Stimulated activated CD8-positive, alpha-beta memory T cell treated with anti-CD3 and anti-CD28 coated beads, Interleukin-15, amount 100 ng/mL, for 24 hours (primary cell): ENCODE measurements at places on chromosomes 4 and X.

GRCh38 chrX:71547339-71547738, 14.4 kb downstream of the OGT start:
- DNase-seq, result no peak

DNA sequence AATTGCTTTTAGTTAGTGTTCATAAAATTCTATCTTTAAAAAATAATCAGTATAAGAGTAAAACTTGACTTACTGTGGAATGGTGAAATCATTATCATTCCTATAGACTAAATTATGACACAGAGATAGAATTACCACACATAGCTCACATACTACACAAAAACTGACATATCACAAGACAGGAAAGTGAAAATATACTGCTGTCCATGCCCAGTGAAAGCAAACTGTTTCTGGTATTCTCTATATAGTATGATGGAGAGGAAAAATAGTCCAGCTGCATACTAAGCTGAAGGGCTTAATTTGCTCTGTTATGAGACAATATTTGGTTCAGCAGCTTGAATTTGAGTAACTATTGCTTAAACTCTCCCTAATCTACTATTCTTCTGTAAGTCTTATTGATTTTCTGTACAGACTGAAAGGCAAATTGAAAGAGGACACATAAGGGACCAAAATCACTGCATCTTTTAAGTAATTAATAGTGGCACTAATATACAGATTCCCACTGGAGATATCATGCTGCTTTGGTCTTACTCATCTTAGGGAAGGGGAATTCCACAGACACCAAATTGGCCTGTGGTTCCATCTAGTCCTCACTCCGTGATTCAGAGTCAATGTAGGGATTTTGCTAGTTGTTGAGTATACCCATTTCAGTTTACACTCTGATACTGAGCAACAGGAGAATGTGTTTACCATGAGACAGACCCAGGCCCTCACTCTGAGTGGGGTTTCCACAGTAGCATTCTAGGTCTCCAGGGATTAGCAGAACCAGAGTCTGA, 47.4 kb upstream of the AGA start:
- no peak for DNase-seq

GRCh38 chrX:48493890-48494364, 14.9 kb upstream of the PORCN start:
- DNase-seq, result no peak

DNA sequence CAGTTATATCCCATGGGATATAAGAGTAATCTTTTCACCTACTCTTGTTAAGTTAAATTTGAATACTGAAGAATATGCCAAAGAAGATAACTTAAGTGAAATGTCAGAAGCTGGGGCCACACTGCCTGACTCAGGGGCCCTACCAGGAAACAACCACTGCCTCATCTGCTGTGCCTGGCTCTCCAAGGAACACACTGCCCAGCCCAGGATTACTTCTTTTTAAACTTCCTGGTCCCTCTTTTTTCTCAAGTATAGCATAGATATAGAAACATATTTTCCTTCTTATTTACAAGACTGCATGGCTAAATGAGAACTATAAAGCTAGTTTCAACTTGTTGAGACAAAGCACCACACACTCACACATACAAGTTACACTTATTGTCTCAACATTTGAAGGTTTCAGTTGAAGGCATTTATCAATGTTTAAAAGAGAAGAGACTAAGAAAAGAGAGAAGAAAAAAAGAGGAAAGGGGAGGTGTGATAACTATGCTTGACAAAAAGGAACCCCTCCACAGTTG, 45.2 kb downstream of the MAML3 start:
- no peak for DNase-seq

DNA sequence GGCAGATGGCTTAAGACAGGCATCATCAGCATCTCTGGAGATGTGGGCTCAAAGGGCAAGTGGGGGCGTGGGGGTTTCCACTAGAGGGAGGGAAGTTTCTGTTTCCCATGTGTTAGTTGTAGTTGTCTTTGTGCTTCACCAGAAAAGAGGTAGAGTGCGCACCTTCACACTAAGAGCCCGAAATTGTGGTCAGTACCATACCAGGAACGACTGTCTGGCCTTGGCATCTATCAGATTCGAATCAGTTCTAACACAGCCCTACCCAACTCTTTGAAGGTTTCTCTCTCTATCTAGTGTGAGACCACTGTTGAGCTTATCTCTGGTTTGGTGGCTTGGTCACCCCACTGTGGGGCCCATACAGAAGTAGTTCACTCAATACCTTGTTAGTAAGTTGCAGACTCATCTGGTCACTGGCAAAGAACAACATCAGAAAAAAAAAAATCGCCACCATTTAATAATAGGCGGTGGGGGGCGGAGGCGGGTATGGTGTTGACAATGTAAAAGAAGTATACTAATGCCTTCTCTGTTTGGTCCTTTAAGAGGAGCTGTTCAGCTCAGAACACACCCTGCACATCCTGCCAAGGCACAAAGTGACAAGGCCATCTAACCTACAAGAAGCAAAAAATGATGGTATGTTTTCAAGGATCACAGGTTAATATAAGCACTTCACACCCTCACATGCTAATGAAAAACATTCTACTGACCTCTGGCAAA, 71.1 kb downstream of the NYX start:
- DNase-seq, result no peak

- no peak for DNase-seq
Measured at GRCh38 chr4:87843936-87844335, 11.2 kb downstream of the MEPE start.

GRCh38 chrX:76657499-76657898, 230.0 kb downstream of the MAGEE1 start:
- no peak for DNase-seq

GRCh38 chr4:5784960-5785611, 74.1 kb downstream of the EVC start:
- no peak for DNase-seq
